ENCODE measurements at places on chromosomes 2 and 18.

GRCh38 chr2:216501854-216502253 lies 3.2 kb downstream of the RPL37A start:
- H3K36me3 ChIP-seq = peaks cover 60% of the 10 kb centered on the region
- no peak overlapping the region for H3K27ac ChIP-seq
- H3K27me3 ChIP-seq = no peaks in the 10 kb centered on the region
- H3K4me1 ChIP-seq = peaks cover 27% of the 10 kb centered on the region
- H3K4me3 ChIP-seq = no peak overlapping the region

DNA sequence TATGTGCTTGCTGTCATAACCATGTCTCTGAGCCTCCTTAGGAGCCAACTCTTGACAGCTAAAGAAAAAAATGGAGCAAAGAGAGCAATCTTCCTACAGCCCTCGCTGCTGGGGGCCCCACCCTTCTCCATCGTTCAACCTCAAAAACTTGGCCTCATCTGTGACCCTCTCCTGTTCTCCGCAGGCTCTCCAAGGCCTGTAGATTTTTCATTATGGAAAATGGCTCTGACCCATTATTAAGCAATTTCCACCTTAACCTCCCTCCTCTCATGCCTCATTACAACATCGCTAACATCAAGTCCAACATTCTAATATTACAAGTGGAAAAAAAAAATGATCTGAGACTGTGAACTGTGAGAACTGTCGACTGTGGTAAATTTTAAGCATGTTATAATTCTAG lies 98.7 kb downstream of the SLC8A1 start:
- no peaks in the 10 kb centered on the region for H3K36me3 ChIP-seq
- H3K27ac ChIP-seq = no peak overlapping the region
- H3K4me1 ChIP-seq = no peaks in the 10 kb centered on the region
- H3K27me3 ChIP-seq = no peaks in the 10 kb centered on the region
- H3K4me3 ChIP-seq = no peak overlapping the region
- no peak for DNase-seq

DNA sequence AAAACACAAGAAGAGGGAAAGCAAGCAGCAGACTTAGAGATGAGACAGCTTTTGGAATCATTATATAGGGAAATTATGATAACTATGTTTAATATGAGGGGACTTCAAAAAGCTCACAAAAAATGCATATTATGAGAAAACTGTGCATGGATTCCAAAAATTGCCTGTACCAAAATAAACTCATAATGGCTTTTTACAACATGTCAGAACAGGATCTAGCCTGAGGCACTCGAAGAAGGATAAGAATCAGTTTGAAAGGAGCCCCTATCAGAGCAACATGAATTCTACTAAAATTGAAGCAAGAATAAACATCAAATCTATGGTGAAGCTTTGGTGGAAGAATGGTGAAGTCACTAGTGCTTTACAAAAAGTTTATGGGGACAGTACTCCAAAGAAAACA lies 187.4 kb downstream of the RDH14 start:
- no peak overlapping the region for H3K27ac ChIP-seq
- H3K4me3 ChIP-seq = no peak overlapping the region
- no peaks in the 10 kb centered on the region for H3K36me3 ChIP-seq
- DNase-seq = no peak
- no peaks in the 10 kb centered on the region for H3K27me3 ChIP-seq
- peaks cover under 1% of the 10 kb centered on the region for H3K4me1 ChIP-seq

DNA sequence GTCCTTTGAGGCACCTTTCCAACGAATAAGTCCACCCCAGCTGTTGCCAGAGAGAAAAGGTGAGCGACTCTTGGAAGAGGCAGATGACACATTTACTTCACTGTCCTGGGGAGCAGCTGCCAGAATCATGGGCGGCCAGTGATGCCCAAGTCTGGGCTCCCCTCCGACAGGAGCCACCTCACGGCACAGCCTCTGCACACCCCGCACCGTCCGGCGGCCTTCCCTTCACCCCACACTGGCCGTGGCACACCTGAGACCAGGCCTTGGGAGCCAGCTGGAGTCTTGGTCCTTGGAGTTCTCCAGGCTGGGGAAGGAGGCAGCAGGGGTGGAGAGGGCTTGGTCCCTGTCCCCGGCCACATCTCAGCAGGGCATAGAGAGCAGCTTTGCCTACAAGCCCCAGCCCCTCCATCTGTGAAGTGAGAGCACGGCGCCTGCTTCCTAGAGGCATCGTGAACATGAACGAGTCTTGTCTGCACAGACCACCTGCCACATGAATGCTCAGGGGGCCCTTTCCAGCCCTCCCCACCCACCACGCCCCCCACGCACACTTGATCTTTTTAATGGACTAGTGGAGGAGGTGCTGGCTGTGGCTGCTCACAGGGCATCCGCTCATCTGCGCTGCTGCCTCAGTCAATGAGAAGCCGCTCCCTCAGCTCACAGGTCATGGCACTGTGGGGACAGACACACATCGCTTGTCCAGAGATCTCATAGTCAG lies 400.2 kb upstream of the MYT1L start:
- no peaks in the 10 kb centered on the region for H3K36me3 ChIP-seq
- no peak overlapping the region for H3K4me3 ChIP-seq

- H3K36me3 ChIP-seq = no peaks in the 10 kb centered on the region
- no peak overlapping the region for H3K27ac ChIP-seq
- no peak overlapping the region for H3K4me3 ChIP-seq
- no peak for DNase-seq
These were observed 944.8 kb upstream of the CNTNAP5 start for GRCh38 chr2:123080331-123080730.

DNA sequence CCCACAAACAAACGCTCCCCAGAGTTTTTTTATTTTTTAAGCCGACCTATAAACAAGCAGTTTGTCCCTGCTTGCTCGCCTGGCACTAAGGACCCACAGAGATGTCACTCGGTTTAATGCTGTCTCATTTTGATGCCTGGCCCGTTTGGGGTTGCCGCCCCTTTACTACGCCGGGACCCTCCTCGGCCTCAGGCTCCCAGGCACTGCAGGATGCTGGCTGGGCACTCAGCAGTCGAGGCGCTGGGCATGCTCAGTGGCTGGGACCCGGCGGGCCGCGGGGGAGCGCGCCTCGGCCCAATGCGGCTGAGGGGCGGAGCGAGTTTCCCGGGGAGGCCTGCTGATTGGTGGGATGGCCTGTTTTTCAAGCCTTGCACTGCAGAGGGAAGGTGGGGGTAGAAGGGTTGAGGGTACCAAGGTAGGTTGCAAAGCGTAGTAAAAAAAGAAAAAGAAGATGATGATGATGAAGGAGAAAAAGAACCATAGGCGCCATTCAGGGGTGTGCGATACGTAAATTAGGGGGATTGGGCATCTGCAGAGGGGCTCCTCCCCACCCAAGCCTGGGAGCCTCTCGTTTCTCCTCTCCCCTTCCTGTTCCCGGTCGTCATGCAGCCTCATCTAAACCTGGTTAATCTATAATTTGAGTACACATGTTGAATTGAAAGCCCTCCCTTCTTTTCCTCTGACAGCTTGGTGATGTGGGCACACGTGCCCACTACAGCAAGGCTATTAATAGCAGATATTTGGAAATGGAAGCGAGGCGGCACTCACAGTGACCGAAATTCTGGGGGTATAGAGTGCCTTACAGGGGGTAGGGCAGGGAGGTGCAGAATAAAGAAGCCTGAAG lies 1.5 kb upstream of the IRS1 start:
- peak overlapping the region; percentile 44 for H3K4me3 ChIP-seq
- no peak overlapping the region for H3K27ac ChIP-seq
- no peaks in the 10 kb centered on the region for H3K27me3 ChIP-seq
- H3K36me3 ChIP-seq = no peaks in the 10 kb centered on the region
- H3K4me1 ChIP-seq = peaks cover 46% of the 10 kb centered on the region

DNA sequence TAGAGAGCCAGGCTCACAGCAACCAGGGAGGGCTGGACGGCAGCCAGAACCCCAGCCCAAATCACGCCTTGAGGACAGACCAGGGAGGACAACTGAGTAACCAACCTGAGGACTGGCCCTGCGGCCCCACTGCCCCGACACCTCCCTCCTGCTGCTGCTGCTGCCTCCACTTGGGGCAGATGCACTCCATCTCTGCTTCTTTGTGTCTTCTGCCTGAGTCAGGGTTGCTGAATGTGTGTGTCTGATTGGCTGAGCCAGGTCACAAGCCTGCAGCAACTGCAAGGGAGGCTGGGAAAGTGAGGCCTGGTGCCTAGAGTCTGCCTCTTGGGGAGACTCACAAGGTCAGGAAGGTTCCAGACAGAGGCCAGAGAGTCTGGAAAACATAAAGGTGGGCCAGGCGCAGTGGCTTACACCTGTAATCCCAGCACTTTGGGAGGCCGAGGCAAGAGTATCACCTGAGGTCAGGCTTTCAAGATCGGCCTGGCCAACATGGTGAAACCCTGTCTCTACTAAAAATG lies 83.4 kb downstream of the ZFP36L2 start:
- no peaks in the 10 kb centered on the region for H3K36me3 ChIP-seq
- H3K27ac ChIP-seq = peak overlapping the region; percentile 30
- H3K27me3 ChIP-seq = no peaks in the 10 kb centered on the region
- peaks cover 67% of the 10 kb centered on the region for H3K4me1 ChIP-seq
- peak overlapping the region; percentile 33 for H3K4me3 ChIP-seq
